ENCODE measurements at places on chromosomes 13 and 19.

DNA sequence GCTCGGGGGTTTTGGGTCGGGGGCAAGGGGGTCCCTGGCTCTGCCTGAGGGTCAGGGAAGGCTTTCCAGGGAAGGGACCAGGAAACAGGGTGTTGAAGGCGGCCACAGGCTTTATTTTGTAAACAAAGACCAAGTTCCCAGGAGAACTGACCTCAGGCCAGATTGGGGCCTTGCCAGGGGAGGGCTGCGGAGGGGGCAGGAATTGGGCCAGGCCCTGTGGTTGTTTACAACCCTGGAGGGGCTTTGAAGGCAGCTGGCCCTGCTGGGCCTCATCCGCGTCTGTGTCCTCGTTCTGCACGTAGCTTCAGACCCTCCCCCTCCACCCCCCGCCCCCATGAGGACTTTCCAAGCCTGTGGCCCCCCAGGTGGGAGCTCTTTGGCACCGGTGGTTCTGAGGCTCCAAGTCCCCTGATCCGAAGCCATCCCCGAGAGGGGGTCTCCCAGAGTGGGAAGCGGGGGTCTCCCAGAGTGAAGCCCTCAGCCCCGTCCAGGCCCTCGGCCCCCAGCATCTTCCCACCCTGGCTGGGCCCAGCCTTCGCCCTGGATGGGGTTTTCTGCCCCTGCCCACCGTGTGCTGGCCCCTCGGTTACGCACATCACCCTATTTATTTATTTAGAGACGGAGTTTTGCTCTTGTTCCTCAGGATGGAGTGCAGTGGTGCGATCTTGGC lies 13.5 kb upstream of the BSG start:
- peak; percentile 24 for DNase-seq

DNA sequence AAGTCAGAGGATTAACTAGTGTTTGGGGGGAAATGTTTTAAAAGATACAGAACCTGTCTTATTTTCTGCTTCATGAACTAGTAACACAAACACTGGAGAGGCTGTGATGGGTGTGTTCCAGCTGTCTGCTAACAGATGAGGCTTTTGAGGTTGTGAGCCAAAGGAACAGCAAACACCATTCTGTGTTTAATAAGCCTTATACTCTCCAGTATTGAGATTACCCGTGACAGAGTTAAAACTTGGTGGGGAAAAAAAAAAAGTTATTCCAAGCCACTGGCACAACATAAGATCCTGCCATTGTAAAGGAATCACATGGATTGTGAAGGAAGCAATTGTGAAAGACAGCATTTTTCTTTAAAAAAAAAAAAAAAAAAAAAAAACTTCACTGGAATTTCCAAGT lies 48.4 kb downstream of the KCTD12 start:
- DNase-seq, result peak; percentile 90

DNA sequence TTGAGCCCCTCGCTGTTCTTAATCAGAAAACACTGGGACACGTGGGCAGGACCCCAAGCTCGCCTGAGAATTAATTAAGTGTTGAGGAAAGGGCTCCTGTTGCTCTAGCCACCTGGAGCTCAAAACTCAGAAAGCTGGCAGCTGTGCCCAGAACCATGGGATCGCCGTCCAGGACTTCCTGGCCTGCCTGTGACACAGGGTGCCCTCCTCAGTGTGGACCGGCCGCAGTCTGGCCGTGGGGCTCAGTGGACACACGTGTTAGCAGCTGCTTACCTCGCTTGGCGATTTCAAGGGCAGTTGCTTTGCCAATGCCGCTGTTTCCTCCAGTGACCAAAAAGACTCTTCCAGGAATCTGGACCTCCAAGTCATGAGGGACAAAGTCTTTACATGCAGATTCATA lies 4.7 kb downstream of the DHRS12 start:
- DNase-seq, result no peak

DNA sequence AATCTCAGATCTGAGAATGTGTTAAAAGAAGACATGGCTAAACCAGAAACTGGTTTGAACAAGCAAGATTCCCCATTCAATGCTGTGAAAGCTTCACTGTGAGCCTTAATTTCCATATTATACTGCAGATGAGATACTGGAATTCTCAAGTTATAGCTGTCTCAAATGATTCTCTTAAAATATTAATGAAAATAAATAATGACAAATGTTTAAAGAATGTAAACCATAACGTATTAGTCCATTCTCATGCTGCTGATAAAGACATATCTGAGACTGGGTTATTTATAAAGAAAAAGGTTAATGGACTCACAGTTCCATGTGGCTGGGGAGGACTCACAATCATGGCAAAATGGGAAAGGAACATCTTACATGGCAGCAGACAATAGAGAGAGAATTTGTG lies 667.8 kb downstream of the SLITRK1 start:
- DNase-seq, result no peak

Data from tongue (tissue), 3 donors.